ENCODE measurements at places on chromosomes 1 and 21.
A peak's percentile ranks its signal among the peaks of the same experiment; 100 is the strongest.

- DNase-seq, result no peak
Measured at GRCh38 chr1:183272390-183272848, 86.4 kb downstream of the LAMC2 start.

- no peak for DNase-seq
Measured at GRCh38 chr1:9270290-9270883, 22.3 kb upstream of the SPSB1 start.

- DNase-seq, result no peak
Measured at GRCh38 chr1:9710037-9710436, 58.5 kb downstream of the PIK3CD start.

GRCh38 chr1:109950038-109950437 is 34.5 kb upstream of the AHCYL1 start:
- no peak for DNase-seq

- DNase-seq, result no peak
Measured at GRCh38 chr1:246576709-246577032, 10.4 kb downstream of the CNST start.

DNA sequence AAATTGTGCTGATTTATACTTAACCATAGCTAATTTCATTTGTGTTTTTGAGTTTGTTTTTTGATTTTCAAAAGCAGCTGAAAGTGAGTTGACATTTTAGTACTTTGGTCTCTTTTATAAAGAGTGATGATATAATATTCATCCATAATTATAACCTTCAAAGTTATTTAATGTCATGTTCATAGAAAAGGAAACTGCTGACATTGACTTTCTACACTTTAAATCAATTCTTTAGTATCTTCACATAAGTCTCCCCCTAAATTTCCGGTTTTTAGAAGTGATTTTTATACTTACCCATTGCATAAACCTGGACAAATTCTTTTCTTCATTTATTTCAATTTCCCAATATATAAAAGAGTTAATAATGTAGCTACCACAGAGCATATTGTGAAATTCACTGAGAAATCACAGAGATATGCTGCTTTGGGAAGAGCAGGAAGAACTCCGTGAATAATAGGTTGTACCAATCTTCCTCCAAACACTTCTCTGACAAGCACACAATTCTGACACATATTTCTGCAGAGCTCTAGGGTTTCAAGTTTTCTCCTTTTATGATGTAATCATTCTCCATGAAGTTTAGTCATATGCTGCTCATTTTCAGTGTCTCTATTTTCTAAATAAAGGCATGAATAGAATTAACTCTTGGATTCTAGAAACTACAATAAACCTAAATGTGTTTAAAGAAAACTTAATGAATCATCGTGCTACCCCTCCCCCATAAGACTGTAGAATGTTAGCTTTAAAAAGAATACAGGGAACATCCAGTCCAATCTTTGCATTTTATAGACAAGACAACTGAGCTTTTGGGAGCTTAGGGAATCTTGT is 25.6 kb upstream of the CDC42BPA start:
- no peak for DNase-seq

GRCh38 chr21:38851101-38851500 is 45.4 kb downstream of the ETS2 start:
- DNase-seq, result no peak

GRCh38 chr1:169318536-169319244 is 48.9 kb downstream of the NME7 start:
- no peak for DNase-seq

- no peak for DNase-seq
Measured at GRCh38 chr1:9912264-9912936, 2.3 kb upstream of the CTNNBIP1 start.

- DNase-seq, result no peak
Measured at GRCh38 chr1:154663471-154664060, 55.6 kb upstream of the ADAR start.

DNA sequence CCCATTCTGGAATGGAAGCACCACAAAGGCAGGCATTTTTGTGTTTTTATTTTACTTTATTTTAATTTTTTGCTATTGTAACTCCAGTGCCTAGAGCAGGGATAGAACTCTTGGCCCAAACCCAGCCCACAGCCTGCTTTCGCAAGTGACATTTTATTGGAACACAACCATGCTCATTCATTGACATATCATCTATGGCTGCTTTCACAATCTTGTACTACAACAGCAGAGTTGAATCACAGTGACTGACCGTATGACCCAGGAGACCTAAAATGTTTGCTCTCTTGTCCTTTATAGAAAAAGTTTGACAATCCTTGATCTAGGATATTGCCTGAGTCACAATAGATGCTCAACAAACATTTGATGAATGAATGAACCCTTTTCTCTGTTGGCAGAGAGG is 83.9 kb upstream of the ATP1A1 start:
- DNase-seq, result no peak

GRCh38 chr1:116485071-116485735 is 85.6 kb downstream of the CD58 start:
- DNase-seq, result peak; percentile 92

GRCh38 chr1:204280099-204280961 is 66.5 kb upstream of the GOLT1A start:
- no peak for DNase-seq

- DNase-seq, result peak; percentile 29
Measured at GRCh38 chr1:197868751-197869489, 33.5 kb upstream of the C1orf53 start.

- no peak for DNase-seq
Measured at GRCh38 chr1:164188497-164188896, 370.5 kb upstream of the PBX1 start.

- no peak for DNase-seq
Measured at GRCh38 chr1:115840605-115841460, at the start of gene NHLH2. Gene NHLH2 (minus strand): TSS chr1:115841126. CDS start chr1:115838372, 2,754 bp downstream.

GRCh38 chr1:156245451-156246232 is 2.2 kb downstream of the PAQR6 start:
- DNase-seq, result peak; percentile 46

- peak; percentile 24 for DNase-seq
Measured at GRCh38 chr1:18681423-18681835, 50.8 kb downstream of the PAX7 start.

DNA sequence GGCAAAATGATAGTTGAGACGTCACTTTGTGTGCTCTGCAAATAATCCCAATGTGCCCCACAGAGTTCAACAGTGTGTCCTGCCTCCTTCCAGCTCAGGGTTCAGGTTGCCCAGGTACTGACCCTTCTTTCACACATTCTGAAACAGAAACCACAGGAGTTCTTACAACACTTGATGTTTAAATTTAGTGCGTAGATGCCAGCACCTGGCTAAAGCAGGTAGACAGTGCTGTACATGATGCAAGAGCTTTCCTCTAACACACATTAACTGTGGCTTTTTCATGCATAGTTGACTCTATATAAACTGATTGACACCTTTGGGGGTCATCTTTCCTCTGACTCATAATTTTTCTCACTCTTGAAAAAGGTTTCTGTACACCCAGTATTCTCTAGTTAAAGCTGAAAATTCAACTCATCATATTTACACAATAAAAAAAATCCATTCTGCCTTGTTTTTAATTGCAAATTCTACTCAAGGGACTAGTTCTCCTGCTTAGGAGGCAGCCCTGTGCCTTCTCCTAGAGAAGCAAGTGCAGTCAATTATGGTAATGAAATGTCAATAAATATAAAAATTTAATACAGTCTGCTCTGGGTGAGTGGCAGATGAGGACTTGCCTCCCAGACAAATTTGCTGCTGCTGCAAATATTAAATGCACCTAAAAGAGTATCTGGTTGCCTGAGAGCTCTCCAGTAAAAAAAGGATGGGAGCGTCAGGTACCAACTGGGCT is 91.4 kb downstream of the NR5A2 start:
- DNase-seq, result no peak

GRCh38 chr1:235976490-235976889 is 88.4 kb downstream of the NID1 start:
- DNase-seq, result no peak

DNA sequence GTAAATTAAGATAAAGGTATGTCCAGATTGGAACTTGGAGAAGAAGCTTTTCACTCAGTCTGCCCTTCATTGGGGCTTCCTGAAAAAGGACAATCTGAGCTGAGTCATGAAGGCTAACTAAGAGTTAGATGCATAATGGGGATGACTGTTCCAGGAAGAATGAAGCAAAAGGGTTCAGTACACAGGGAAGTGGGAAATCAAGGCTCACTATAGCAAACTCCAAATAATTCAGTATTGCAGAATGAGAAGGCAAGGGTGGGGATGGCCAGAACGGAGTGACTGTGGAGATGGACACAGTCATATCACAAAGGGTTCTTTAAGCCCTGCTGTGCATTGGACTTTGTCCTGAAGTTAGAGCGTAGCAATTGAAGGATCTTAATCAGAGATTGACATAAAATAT is 158.3 kb downstream of the FGGY start:
- no peak for DNase-seq

DNA sequence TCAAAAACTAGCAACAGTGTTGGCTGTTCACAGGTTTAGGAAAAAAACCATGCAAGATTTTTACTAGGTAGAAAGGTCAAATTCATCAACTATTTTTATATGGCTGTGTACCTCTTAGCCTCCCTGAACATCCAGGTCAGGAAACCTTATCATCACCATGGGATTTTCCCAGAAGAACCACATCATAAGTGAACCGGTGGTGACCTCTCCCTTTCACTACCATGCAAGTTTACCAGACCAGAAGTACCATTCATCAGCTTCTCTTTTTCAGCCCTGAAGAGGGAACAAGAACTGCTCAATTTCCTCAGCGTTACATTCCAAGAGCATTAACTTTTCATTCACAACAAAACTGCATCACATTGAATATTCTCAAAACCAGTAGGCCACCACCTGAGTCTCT is 5.9 kb downstream of the SSBP3 start:
- no peak for DNase-seq

DNA sequence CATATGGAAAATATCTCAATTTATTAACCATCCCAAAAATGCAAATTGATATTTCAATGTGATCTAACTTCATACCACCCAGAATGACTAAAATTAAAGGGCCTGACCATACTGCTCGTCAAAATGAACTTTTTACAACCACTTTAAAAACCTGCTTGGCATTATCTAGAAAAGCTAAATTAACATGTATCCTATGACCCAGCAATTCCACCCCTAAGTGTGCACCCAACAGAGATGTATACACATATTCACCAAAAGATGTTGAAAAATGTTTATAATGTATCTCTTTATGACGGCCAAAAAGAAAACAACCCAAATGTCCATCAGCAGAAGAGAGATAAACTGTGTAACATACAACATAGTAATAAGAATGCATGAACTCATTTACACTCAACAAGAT is 1.6 kb upstream of the BCAR3 start:
- DNase-seq, result no peak

GRCh38 chr21:22363504-22363903 is 1365.3 kb downstream of the NCAM2 start:
- no peak for DNase-seq

GRCh38 chr1:184078564-184079249 is 27.2 kb downstream of the TSEN15 start:
- no peak for DNase-seq

DNA sequence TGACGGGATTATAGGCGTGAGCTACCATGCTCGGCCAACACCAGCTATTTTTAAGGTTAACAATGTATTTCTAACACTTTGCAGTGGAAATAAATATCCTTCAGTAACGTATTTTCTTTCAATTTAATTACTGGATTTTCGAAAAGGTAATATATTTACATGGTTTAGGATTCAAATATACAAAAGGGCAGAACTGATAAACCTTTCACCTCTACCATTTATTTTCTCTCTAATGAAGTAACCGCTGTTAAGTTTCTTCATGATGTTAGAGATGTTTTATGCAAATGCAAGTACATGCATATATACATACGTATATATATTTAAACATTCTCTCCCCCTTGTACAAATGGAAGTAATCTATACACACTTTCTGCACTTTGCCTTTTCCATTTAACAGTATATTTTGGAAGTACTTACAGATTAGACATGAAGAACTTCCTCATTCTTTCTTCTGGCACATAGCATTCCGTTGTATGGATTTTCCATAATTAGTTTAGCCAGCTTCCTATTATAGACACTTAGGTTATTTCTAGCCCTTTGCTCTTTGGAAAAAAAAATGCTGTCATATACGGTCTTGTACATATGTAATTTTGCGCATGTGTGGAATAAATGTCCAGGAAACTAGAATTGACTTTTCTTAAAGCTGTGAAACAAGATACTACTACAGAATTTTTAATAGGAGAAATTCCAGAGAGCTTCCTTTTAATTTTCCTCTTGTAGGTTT is 14.9 kb upstream of the HJV start:
- no peak for DNase-seq

- DNase-seq, result no peak
Measured at GRCh38 chr1:216705676-216706075, 17.6 kb downstream of the ESRRG start.

- DNase-seq, result no peak
Measured at GRCh38 chr1:116902027-116902426, 7.7 kb upstream of the PTGFRN start.

DNA sequence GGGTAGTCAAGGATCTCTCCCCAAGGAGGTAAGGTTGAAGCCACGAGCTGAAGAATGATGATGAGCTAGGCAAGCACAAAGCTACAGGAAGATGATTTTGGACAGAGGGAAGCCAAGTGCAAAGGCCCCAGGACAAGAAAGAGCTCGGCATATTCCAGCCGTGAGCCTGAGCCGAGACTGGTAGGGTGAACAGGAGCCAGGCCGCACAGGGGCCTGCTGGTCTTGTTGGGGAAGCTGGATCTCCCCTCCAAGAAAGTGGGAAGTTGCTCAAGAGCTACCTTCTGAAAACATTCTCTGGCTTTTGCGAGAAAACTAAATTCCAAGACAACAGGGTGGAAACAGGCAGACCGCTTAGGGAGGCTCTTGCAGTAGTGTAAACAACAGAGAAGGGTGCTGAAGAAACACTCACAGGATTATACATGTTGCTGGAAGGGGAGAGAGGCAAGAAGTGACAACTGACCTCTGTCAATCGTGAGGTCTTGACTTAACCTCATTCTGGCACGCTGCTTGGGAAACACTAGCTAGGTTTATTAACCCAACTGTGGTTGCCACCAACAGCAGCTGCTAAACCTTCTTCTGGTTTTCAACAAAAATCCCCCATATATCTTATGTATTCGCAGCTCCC is 625.2 kb downstream of the SMYD3 start:
- DNase-seq, result no peak

DNA sequence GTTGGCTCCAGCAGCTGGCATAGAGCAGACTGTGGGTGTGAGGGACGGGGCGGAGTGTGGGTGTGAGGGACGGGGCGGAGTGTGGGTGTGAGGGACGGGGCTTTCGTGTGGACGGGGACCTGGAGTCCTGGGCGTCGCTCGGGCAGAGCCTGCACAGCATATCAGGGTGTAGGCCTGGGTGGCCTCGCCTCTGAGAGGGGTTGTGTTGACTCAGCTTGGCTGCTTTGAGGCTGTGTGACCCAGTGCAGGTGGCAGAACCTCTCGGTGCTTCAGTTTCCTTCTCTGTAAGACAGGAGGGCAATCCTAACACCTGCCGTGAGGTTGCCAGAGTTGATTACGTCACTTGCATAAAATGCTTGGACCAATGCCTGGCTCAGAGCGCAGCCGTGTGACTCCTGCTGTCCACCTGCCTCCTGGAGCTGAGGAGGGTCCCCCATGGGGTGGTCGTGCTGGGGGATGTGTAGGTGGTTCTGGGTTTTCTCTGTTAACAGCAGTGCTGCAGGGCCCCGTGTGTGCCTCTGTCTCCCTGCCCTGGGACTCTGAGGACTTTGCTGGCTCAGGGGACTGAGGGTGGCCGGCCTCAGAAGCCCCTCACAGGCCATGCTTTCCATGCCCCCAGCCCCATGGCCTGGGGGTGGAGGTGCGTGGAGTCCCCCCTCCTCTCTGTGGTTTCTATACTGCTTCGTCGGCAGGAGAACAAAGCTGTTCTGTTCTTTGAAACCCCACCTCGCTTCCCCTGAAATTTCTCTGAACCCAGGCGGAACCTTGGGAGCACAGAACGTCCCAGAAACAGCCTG is 15.4 kb downstream of the PDXK start:
- DNase-seq, result no peak

- DNase-seq, result no peak
Measured at GRCh38 chr1:154971341-154971998, 923 bp upstream of the SHC1 start.

Data from endothelial cell (in vitro differentiated cells).